Karpas-422 (cell line): ENCODE measurements at places on chromosomes 11 and 22.
A peak's percentile ranks its signal among the peaks of the same experiment; 100 is the strongest.

DNA sequence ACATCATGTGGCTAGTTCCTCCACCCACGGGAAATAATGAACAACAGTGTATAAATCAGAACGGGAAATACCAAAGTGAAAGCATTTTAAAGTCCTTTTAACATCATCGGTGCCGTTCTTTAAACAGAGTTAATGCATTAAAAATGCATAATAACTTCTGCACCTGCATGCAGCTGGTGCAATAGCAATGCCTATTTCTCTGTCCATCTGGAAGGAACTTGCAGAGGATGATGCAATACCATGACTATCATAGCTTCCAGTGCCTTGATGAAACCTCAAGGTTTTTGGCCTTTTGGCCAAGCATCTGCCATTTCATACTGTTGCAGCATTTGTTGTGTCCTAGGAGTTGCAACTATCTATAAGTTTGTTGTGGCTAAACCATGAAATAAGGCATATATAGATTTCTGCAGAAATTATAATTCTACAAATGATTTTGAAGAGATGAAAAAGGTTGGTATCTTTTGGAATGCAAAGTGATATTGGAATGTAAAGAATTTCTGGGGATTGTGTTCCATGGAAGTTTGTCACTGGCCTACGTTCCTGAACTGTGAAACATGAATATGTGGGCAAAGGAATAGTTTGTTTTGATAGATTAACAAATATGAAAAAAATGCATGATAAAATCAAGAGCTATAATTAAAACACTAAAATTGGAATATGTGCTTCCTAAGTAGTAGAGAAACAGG lies 9.8 kb upstream of the EIF3F start:
- no peak for DNase-seq

- no peak for DNase-seq
These were observed 925.0 kb upstream of the CHORDC1 start for GRCh38 chr11:91147885-91148284.

- no peak for DNase-seq
These were observed 118.2 kb upstream of the KIRREL3 start for GRCh38 chr11:127118811-127119210.

- DNase-seq: no peak
These were observed 9.5 kb downstream of the SLC16A8 start for GRCh38 chr22:38074181-38075104.

DNA sequence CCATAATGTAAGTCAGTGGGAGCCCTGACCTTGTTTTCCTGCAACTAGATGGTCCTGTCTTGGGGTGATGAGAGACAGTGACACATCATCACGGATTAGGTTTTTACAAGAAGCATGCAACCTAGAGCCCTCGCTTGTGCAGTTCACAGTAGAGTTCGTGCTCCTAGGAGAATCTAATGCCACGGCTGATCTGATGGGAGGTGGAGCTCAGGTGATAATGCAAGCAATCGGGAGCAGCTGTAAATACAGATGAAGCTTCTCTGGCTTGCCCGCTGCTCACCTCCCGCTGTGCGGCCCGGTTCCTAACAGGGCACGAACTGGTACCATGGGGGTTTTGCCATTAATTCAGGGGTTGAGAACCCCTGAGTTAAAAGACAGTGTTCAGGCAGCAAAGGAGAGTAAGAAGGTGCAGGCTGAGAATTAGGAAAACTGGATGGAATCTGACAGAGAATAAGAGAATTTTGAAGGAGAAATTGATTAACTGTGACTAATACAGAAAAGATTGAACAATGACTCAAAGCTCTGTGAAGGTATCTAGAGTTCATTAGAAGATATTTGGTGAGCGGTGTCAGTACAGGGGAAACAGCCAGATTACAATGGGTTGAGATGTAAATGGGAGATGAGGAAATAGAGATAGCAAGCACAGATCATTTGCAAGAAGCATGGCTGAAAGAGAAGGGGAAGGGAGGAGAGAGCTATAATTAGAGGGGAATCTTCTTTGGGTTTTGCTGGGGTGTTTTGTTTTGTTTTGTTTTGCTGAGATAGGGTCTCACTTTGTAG lies 21.0 kb downstream of the WEE1 start:
- peak; percentile 69 for DNase-seq

GRCh38 chr11:106467501-106467900 lies 390.0 kb downstream of the AASDHPPT start:
- DNase-seq: no peak

DNA sequence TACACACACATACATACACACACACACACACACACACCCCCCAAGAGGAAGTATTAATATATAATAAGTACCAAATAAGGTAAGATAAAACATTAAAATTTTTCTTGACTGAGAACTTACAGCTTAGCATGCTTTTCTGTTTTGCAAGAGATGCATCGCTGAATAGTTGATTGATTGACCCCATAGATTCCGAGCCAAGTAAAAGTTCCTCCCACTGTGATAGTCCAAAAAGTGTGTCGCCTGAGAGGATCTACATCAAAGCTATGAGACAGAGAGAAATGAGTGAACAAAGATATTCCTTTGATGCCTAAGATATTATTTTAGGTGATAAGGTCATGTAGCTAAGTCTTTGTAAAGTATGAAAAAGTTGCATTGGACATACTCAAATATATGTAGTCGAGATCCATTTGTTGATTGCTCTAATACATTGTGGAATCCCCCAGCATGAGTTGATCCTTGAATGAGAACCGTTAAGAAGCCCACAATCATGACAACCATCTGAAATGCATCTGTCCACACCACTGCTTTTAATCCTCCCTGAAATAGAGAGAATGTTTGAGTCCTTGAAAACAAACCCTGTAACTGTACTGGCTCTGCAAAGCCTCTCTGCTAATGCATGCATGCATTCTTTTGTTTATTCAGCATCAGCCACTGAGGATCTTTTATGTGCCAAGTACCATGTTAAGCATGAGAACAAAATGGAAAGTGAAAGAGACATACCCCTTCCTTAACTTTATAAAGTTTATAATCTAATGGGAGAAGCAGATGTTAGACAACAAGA lies 18.3 kb downstream of the SLC5A12 start:
- DNase-seq: no peak

DNA sequence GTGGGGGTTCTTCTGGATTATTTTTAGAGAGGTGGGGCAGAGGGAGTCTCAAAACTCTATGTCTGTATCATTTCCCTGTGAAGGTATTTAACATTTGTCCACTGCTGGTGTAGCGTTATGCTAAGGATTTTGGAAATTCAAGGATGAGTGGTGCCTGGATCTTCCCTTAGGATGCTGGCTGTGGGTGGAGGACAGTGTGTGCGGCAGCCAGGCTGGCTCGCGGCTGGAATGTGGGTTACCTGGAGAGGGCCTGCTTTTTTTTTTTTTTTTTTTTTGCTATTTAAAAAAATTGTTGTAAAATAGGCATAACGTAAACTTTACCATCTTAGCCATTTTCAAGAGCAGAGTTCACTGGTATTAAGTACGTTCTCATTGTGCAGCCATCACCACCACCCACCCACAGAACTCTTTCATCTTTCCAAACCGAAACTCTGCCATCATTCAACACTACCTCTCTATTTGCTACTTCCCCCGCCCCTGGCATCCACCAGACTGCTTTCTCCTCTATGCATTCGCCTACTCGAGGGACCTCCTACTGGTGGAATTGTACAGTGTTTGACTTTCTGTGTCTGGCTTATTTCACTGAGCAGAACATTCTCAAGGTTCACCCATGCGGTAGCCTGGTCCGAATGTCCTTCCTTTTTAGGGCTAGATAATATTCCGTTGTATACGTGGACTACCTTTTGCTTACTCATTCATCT lies 67.1 kb downstream of the PARVB start:
- peak; percentile 65 for DNase-seq

DNA sequence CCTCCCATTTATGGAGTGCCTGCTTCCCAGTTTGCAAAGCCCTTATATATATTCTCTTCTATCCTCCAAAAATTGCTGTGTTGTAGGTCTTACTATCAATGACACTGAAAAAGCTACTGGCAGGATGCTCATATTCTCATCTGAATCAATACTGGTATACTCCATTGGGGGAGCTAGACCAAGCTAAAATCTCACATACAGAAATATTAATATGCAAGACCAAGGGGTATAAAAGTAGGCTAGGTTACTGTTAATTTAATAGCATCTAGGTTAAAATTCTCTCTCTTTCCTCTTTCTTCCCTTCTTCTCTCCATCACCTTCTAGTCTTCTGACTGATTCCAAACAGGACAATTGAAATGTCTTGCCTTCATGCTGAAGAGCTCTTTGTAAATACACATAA lies 17.1 kb upstream of the BDNF start:
- DNase-seq: no peak

GRCh38 chr11:44755556-44756523 lies 29.1 kb downstream of the TSPAN18 start:
- no peak for DNase-seq

DNA sequence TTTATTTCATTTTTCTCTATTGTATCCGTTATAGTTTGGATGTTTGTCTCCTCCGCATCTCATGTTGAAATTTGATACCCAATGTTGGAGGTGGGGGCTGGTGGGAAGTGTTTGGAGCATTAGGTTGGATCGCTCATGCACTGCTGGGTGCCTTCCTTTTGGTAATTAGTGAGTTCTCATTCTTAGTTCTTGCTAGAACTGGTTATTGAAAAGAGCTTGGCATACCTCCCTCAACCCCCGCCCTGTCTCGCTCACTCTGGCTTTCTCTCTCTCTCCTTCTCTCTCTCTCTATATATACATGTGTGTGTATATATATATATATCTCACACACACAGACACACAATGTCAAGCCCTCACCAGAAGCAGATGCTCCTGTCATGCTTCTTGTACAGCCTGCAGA lies 978.7 kb downstream of the DLG2 start:
- DNase-seq: no peak

- DNase-seq: no peak
These were observed 8.5 kb upstream of the CYTH4 start for GRCh38 chr22:37273846-37274225.

DNA sequence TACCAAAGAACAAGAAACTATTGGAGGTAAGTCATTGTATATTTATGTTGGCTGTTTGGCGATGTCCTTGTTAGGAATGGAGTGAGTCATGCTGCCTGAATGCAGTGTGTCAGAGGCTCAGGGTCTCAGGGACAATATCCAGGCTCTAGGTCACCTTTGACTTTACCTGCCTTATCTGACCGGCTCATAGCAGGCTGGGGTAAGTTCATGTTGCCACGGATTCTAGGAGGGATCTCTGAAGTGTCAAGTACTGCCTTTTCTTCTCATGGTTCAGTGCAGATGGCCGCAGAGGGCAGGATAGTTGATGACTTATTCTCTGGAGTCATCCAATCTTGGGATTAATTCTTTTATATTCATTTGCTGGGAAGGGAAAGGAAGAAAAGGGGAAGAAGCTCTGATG lies 53.2 kb downstream of the SPON1 start:
- no peak for DNase-seq

GRCh38 chr22:36383110-36383581 lies 4.6 kb downstream of the MYH9 start:
- DNase-seq: no peak

- DNase-seq: no peak
These were observed 26.0 kb downstream of the PARVA start for GRCh38 chr11:12403122-12403996.

GRCh38 chr11:119615882-119616196 lies 113.2 kb downstream of the NECTIN1 start:
- DNase-seq: no peak

DNA sequence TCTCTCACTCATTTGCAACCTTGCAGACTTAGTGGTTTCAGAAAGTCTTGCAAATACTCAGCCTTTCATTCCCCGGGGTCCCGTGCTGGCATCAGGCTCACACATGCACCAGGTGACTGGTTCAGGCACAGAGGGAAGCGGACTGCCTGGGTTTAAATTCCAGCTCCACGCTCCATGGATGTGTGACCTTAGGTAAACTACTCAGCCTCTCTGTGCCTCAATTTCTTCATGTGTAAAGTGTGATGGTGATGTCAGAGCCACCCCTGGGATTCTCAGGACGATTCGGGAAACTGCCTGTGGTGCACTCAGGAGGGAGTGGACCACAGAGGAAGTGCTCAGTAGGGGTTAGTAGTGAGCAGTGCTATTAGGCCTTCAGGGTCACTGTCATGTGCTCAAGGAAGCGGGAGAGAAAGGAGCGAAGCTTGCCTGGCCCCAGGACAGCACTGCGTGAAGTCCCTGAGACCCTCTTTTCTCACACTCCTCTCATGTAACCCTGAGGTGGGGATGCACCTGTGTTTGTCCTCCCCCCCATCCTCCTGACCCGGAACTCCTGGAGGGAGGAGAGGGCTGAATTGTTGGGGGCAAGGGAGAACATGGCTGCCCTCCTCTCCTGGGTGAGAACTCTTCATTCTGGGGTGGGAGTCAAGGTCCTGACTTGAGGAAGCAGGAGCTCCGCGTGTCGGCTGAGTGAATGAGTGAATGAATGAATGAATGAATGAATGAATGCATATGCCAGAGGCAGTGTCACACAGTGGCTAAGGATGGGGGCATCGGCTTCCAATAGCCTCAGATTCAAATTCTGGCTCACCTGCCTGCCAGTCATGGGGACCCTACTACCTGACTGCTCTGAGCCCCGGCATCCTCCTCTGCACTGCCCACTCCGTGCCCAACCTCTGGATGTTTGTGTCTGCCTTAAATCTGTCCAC lies 14.4 kb upstream of the UPK3A start:
- no peak for DNase-seq

- DNase-seq: no peak
These were observed at the start of gene PRSS23 for GRCh38 chr11:86800076-86800959. Gene PRSS23 (plus strand): TSS chr11:86800542. CDS start chr11:86807644, 7,102 bp downstream.

DNA sequence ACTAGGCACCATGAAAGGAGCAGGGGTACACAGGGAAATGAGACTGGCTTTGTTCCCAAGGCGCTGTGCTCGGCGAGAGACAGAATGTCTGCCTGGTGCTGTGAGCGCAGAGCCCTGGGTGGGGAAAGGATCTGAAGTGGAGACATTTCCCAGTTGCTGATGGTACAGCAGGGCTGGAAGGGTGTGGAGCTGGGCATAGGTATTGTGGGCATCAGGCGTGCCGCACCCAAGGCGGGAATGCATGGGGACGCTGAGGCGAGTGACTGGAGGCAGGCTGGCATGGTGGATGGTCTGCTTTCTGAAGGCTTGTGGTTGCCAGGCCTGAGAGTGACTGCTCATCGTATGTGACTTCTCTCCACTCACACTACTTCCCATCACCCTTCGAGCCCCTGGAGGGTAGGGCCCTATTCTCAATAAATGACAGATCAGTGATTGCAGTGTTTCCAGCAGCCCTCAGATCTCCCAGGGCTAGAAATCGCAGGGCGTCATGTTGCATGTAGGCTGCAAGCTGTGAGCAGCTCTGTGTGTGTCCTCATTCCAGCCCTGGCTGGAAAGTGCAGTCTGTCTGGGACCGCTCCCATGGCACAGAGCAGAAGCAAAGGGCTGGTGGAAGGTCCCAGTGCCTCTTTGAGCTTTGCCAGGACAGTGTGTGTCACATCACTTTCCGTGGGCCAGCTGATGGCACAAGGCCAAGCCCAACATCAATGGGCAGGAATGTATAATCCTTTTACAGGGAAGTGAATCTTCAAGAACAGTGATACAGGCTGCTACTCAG lies 67.7 kb downstream of the TBC1D22A start:
- no peak for DNase-seq
